ENCODE measurements at places on chromosomes 7 and 10.
A peak's percentile ranks its signal among the peaks of the same experiment; 100 is the strongest.

DNA sequence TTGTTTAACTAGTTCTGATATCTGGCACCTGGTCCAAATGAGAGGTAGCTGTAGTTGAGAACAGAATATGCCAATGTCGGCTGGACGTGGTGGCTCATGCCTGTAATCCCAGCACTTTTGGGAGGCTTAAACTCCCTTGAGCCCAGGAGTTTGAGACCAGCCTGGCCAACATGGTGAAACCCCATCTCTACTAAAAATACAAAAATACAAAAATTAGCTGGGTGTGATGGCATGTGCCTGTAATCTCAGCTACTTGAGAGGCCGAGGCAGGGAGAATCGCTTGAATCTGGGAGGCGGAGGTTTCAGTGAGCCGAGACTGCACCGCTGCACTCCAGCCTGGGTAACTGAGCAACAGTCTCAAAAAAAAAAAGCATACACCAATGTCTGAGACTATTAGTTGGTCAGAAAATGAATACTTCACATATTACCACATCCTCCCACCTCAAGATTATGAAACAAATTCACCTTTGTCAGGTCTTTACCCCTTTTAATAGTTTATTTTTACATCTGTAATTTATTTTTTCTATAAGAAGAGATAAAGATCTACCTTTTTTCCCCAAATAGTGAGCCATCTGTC, 38.8 kb downstream of the EPC1 start:
- no peak for DNase-seq

GRCh38 chr10:119693262-119693957, 32.4 kb upstream of the INPP5F start:
- no peak for DNase-seq

GRCh38 chr7:47282790-47283496, 299.0 kb downstream of the TNS3 start:
- DNase-seq, result no peak

GRCh38 chr10:112265745-112266144, 17.5 kb upstream of the TECTB start:
- no peak for DNase-seq

- peak; percentile 75 for DNase-seq
Observed at GRCh38 chr7:73526896-73527821, 5.1 kb upstream of the BAZ1B start.

- DNase-seq, result no peak
Observed at GRCh38 chr7:135575296-135575695, 17.6 kb downstream of the NUP205 start.

- peak; percentile 71 for DNase-seq
Observed at GRCh38 chr10:108362961-108363360, 1198.5 kb upstream of the SORCS1 start.

GRCh38 chr10:101139421-101139911, 8.4 kb downstream of the TLX1 start:
- peak; percentile 8 for DNase-seq

DNA sequence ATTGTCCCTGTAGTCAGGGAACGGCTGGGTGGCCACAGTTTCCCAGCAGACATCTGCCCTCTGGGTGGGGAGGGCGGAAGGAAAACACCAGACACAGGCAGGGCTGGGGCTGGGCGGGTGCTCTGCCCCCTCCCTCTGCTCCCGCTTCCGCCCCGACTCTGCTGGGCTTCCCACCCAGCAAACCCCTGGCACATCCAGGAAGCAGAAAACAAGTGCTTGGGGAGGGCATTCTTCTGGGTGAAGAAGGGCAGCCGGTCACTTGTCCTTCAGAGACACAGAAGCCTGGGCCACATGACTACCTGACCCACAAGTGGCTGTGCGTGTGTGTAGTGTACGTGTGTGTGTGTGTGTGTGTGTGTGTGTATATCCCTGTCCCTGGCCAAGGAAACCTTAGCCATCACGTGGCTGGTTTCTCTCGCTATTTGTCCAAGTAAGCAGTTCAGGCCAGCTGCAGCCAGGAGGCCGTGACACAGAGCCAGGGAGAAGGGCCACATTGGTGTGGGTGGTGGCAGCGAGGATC, 77.9 kb downstream of the ZMIZ1 start:
- DNase-seq, result no peak

- no peak for DNase-seq
Observed at GRCh38 chr10:102900006-102900405, 18.1 kb upstream of the CNNM2 start.

DNA sequence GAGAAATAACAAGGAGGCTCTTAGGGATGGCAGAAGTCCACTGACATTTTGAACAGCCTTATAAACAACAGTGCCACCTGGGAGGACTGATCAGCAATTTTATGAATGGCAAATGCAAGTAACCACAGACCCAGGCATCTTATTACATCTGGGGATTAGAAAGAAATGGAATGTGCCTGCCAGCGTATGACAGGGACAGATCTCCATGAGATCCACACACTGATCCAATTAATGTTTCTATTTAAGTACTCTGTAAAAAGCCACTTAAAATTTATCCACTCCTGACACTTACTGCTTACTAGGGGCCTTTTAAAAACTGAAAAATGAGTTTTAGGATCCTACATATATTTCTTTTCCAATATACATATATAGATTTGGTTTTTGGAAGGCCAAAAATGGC, 28.6 kb downstream of the PARD3 start:
- no peak for DNase-seq

DNA sequence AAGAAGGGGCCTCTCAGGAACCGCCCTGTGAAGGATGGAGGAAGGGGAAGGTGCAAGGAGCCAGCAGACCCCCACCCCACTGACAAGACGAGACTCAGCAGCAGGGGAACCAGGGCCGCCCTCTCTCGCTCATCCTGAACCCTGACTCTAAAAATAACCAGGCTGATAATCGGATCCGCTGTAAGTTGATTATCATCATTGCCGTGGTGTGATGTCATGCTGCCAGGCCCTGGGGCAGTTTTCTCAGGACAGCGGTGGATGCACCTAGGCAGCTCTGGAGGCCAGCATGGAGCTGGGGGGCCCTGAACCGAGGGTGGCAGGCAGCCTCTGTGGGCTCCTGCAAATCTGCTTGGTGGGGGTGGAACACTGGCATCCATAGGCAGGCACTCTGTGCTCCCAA, 7.9 kb downstream of the RET start:
- no peak for DNase-seq

DNA sequence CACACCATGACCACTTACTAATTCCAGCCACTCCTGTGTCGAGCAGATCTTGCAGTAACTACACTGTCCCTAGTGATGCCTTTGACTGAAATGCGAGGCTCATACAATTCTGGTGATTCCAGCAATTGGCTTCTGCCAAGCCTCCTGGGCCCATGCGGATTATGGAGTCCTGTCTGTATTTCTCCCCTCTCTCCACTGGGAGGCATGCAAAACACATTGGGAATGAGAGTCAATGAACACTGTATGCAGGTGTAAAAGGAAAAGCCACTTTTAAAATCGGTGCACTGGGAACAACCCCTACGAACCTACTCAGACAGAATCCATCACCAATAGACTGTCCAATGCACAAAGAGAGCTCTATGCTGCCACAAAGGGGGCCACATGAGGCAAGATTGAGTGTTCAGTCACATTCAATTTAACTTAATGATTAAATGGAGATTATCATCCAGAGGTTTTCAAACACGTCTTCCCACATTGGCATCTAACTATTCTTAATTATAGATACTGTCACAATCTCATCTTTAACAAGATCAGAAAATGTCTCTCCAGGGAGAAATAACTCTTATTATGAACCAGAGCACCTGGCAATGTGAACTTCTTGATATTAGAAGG, 550.6 kb downstream of the GLRX3 start:
- DNase-seq, result peak; percentile 2

- no peak for DNase-seq
Observed at GRCh38 chr7:114653364-114654088, 238.9 kb downstream of the FOXP2 start.

DNA sequence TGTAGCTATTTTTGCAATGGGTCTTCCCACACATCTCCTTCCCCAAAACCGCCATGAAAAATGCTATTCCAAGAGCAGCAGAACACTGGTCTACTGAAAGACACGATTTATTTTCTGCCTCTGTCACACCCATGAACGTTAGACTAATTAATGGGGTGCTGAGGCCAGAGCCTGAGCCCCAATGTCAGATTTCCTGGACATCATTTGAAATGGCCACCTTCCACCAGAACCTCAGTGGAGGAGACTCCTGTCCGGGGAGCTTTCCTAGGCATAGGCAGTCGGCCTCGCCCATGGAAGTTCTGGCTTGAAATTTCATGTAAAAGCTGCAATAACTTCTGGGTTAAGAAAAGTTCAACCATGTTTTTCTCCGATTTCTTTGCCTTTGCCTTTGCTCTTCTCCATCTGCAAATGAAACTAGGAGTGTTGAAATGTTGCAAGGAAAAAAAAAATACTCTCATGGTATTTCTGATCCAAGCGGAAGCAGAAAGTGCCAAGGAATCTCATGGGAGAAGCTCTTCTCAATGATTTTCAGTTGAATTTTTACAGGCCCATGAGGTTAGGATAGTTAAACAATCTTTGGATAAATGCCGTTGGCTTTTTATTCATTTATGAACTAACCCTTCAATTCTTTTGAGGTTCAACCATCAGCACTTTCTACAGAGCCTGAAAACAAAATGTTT, 570.8 kb upstream of the MGMT start:
- no peak for DNase-seq

GRCh38 chr10:44089671-44090070, 295.2 kb downstream of the CXCL12 start:
- no peak for DNase-seq

DNA sequence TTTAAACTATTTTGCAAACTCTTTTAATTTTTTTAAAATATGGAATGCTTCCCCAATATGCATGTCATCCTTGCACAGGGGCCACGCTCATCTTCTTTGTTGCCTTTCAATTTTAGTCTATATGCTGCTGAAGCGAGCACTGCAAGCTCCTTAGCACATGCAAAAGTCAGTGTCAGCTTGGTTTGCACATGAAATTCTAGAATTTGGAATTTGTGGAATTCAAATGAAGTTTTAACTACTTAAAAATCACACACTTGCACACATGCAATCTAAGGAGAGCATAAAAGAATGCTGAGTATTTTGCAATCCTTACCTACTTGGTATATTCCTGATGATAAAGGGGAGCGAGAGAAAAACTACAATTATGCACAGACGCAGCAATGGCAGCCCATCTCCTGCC, 78.3 kb upstream of the ATP6V0A4 start:
- DNase-seq, result no peak

DNA sequence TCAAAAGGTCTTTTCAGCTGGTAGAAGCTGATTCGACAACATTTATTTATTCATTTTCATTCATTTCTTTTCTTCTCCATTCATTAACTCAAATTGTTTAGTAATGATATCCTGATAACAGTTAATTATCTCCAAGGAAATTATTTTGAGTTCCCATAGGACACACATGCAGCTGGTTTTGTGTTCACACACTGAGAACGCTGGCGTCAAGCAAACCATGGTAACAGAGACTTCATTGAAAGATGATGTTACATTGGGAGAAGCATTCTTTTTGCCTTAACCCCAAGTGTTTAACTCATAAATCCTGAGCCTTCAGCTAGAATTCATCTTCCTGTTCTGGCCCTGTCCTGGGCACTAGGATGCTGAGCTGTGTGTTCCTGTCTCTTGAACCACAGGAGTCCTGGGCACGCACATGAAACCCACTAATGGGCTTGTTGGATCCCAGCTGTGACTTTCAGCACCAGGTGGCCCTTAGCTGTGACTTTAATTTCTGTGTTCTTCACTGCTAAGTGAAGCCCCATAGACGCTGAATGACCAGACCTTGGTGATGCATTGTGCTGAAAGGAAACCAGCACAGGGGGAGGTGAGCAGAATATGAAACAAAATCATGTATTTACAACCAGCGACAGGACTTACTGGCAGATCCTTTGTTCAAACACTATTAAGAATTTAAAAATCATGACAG, 121.5 kb upstream of the PRSS58 start:
- DNase-seq, result no peak

- DNase-seq, result no peak
Observed at GRCh38 chr7:3771906-3772305, 470.9 kb downstream of the SDK1 start.

GRCh38 chr10:102652170-102652916, 8.1 kb downstream of the TRIM8 start:
- DNase-seq, result no peak

GRCh38 chr10:86599729-86600128, 54.6 kb upstream of the OPN4 start:
- DNase-seq, result no peak

- no peak for DNase-seq
Observed at GRCh38 chr7:156661637-156662036, 21.1 kb downstream of the RNF32 start.

GRCh38 chr10:103921750-103922195, 3.8 kb upstream of the STN1 start:
- DNase-seq, result peak; percentile 71

- no peak for DNase-seq
Observed at GRCh38 chr7:120114626-120115025, 158.3 kb upstream of the KCND2 start.

DNA sequence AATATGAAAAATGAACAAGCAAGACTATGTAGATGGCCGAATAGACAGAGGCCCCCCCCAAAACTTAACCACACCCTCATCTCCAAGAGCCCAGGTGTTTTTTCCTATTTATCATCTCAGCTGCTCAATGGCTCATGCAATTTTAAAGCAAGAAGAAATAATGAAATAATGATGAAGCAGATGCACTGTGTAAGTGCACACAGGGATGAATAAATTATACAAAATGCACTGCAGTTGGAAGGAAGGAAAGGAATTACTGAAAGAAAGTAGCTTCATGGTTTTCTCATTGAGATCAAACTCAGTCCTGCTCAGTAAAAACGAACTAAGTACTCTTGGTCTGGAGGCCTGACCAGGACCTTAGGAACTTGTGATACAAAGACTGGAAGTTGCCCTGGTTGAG, 810.1 kb downstream of the NRG3 start:
- DNase-seq, result no peak

DNA sequence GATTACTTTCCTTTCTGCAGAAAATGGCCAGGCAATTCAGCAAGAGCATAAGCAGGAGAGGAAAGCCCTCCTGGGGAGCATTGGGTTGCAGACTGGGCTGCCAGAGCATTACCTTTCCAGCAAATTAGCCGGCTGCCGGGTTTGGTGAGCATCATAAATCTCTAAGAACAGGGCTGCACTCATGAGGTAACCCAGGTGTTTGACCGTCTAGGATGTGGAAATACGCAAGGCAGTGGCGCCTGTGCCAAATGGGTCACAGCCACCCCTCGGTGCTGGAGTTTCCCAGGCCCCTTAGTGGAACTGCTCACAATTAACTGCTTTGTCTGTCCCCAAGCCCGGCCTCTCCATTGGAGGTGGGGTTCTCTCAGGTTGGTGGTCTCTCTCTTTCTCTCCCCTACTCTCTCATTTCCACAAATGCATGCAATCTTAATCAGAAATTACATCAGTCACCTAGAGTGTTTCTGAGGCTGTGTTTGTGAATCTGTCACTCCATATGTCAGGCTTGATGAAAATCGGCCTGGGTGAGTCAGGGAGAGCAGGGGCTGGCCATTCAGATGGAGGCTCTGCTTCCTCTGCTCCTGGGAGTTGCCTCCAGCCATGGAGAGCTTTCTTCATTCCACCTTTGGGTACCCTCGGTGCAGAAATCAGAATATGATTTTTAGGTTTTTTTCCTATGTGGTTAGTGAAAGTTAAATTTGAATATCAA, 26.7 kb downstream of the PTN start:
- no peak for DNase-seq

DNA sequence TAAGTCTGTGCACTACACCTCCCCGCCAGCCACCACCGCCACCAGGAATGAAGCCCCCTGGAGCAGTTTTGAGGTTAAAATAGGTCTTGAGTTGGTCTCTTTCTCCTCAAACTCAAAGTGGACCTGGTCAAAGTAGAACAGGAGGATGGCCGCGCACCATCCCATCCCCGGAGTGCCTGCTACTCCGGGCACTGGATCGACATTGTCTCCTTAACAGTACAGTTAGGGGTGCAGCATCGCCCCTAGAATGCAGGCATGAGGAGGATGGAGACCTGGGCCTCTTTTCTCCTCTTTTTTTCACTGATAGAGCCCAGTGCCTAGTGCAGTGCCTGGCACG, 145.5 kb downstream of the SLIT1 start:
- no peak for DNase-seq
